ENCODE measurements at places on chromosomes 5 and 9.

GRCh38 chr5:83711982-83712601, 8.6 kb downstream of the HAPLN1 start:
- DNase-seq: peak; percentile 75

DNA sequence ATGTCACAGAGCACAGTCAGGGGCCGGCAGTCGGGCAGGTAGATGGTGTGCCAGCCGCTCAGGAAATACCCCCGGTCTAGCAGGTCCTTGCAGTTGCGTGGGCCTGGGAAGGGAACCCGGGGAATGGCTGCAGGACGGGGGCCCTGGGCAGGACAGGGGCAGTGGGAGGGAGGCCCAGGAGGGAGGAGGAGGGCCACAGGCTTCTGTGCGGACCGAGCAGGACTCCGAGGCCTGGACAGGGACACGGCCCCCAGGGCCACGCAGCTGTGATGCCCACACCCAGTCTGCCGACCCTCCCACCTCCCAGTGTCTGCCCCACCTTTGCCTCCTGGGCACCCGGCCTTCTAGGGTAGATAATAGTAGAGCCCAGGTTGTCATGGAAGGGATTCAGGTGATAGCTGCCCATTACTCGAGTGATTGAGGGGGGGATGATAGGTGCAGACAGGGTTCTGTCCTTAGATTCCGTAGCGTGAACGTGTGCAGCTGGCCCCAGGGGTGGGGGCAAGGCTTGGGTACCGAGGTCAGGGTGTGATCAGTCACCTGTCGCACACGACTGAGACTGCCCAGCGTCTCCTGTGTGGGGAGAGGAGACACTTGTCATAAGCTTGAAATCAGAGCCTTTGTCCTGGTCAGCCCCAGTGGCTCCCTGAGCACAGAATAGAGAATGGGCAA, 4.5 kb downstream of the FCN1 start:
- DNase-seq: no peak

GRCh38 chr9:75088646-75089372, 495 bp downstream of the OSTF1 start:
- peak; percentile 86 for DNase-seq

- no peak for DNase-seq
These were observed 118.3 kb downstream of the PIK3R1 start for GRCh38 chr5:68333649-68334552.

DNA sequence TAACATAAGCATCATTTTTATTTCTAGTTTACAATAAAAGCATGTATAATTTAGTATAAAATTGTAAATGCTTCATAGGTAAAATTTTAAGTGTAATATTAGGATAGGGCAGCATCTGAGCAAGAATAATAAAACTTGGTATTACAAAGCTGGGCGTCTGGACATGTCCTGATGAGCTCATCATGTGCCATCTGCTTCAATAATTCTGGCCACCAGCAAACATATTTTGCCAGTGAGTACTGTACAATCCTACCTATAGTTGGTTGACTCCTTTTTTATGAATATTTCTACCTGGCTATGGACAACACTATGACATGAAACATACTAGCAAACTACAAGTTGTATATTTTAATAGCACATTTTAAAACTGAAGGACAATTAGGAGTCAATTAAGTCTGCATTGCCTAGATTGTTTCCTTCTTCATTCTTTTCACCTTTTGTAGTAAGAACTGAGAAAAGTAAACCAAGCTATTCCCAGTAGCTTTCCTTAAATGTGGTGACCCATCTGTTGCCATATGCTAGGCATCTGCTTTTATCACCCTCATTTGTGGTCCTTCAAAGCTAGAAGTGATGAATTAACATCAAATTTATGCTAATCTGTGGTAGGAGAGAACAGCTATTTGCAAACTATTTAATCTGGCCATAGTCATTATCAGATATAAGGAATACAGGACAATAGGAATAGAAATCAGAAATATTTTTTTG, 23.4 kb downstream of the LURAP1L start:
- no peak for DNase-seq

- DNase-seq: peak; percentile 92
These were observed 8.3 kb downstream of the OTP start for GRCh38 chr5:77630114-77630680.

DNA sequence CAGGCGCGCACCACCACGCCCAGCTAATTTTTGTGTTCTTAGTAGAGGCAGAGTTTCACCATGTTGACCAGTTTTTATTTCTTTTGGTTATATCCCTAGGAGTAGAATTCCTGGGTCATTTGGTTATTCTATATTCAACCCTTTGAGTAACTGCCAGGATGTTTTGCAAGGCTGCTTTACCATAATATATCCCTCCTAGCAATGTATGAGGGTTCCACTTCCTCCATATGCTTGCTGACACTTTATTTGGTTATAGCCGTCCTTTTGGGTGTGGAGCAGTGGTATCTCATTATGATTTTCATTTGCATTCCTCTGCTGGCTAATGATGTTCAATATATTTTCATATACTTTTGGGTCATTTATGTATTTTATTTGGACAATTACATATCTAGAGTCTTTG, 81.2 kb downstream of the RAB24 start:
- no peak for DNase-seq
